ENCODE measurements at places on chromosomes 4 and X.

GRCh38 chr4:145177511-145177905, 2.9 kb downstream of the OTUD4 start:
- no peak for DNase-seq

DNA sequence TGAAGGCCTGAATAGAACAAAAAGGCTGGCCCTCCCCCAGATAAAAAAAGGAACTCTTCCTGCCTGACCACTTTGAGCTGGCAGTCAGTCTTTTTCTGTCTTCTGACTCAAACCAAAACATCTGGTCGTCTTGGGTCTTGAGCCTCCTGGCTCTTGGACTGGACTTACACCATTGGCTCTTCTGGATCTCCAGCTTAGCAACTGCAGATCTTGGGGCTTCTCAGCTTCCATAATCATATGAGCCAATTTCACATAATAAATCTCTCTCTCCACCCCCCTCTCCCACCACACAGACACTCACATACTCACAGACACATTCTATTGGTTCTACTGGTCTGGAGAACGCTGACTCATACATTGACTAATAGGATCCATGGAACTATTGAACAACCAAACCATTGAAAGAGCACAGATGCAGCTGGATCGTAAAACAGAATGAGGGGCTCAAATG, 15.6 kb upstream of the CWH43 start:
- no peak for DNase-seq

DNA sequence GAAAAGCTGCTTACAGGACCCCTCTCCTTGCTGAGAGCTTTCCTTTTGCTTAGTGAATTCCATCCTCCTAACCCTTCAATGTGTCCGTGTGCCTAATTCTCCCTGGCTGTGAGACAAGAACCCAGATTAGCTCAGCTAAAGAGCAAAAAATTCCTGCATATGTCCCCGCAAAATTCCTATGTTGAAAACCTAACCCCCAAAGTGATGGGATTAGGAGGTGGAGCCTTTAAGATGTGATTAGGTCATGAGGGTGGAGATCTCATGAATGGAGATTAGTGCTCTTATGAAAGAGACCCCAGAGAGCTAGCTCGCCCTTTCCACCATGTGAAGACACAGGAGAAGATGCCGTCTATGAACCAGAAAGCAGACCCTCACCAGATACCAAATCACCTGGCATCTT, 503.0 kb upstream of the DIAPH2 start:
- no peak for DNase-seq

- no peak for DNase-seq
Observed at GRCh38 chr4:41192136-41192535, 22.2 kb downstream of the APBB2 start.

- no peak for DNase-seq
Observed at GRCh38 chrX:123330229-123330942, 146.3 kb downstream of the GRIA3 start.

DNA sequence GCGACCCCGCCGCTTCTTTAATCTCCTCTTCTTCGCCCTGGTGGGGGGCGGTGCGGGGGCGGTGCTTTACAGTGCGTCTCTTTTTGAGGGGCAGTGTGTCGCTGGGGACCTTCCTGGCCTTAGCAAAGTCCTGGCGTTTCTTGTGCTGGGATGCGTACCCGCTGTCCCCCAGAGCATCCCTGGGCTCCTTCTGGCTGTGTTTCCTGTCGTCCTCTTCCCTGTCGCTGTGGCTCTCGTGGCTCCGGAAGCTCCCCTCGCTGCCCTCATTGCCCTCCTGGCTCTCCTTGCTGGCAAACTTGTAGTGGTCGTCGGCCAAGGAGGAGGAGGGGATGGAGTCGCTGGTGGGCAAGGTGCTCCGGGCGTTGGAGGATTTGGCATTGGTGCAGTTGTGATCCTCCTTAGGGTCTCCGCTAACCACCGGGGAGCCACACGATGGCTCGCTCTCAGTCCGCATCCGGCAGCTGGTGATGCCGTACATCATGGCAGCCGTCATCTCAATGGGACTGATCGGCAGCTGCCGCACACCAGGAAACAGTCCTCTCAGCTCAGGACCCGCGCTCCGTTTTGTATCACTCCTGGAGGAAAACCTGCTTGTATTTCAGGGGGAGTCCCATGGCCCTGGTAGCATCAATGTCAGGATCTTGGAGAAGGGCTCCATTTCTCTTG, 30.4 kb upstream of the TMSB15A start:
- peak; percentile 11 for DNase-seq

Measured in activated naive CD4-positive, alpha-beta T cell treated with anti-CD3 and anti-CD28 coated beads, Interleukin-2, amount 50 U/mL, for 16 hours (primary cell).